ENCODE measurements at places on chromosomes 13 and 19.

- no peak for DNase-seq
Measured at GRCh38 chr19:8017808-8018207, 12.4 kb upstream of the ELAVL1 start.

DNA sequence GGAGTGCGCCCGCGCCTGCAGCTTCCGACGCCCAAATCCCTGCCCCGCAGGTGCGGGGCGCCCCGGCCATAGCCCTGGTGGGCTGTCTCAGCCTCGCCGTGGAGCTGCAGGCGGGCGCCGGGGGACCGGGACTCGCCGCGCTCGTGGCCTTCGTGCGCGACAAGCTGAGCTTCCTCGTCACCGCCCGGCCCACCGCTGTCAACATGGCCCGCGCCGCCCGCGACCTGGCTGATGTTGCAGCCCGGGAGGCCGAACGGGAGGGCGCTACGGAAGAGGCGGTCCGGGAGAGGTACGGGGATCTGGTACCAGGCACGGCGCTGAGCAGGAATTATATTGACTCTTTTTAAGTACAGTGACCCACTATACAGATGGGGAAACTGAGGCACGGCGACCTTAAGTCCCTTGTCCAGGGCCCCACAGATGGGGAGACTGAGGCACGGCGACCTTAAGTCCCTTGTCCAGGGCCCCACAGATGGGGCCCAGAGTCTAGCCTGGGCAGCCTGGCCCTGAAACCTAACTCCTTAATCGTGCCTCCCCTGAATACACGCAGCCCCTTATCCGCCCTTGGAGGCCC, 586 bp downstream of the MRI1 start:
- DNase-seq, result no peak

- DNase-seq, result no peak
Measured at GRCh38 chr13:111215081-111216047, 100.3 kb downstream of the ARHGEF7 start.

DNA sequence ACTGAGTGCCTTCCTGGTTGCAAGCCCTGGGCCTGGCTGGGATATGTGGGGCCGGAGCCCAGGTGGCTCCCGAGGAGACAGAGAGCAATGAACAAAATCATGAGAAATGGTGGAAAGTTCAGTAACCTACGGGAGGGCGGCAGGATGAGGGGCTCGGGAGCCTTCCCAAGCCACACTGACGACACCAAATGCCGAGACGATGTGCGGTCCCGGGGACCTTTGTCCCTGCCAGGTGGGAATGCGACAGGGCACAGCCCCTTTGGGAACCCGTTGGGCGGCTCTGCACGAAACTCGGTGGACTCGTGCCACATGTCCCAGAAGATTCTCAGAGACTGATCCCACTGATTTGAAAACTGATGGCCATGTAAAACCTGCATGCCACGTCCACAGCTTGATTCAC, 11.7 kb upstream of the ZNF14 start:
- DNase-seq, result no peak

DNA sequence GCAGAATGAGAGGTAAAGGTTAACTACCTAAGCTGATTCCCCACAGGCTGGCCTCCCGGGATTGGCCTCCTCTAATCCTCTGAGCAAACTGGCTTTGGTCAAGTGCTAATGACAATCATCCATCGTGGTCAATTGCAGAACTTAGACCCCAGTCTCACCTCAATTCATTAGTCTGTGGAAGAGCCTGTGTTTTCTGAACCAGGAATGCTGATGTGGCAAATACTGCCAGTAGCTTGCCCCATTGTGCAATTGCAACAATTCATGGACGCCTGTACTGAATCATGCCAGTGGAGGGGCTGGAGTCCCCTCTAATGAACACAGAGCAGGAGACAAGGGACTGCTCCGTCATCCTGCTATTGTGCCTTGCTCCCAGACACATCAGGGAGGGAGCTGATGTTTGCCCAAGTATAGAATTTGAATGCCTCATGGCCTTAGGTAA, 1256.5 kb downstream of the EFNB2 start:
- DNase-seq, result no peak

Measured in activated gamma-delta T cell treated with anti-CD3 and anti-CD28 coated beads, Interleukin-2, amount 50 U/mL, for 16 hours (primary cell).